Kidney epithelial cell (primary cell): ENCODE measurements at places on chromosomes 4 and X. TPM values are rescaled to one million over a fixed set of nuclear protein-coding genes. Genes with fewer than 3 reads are reported as not detected.

HPGDS gene
- not detected in 2 replicates for total RNA-seq

GAGE1 gene
- not detected in 2 replicates for total RNA-seq

F8A2 gene
- 1.0 TPM in 1 of 2 replicates, not detected in the other for total RNA-seq

C4orf17 gene
- total RNA-seq: not detected in 2 replicates

HTT gene
- 43.8 and 72.6 TPM in 2 replicates for total RNA-seq

CXCL11 gene
- 0.07 TPM in 1 of 2 replicates, not detected in the other for total RNA-seq

UBA1 gene
- 170 and 199 TPM in 2 replicates for total RNA-seq

CPEB2 gene
- total RNA-seq: 13.0 and 13.4 TPM in 2 replicates

STATH gene
- not detected in 2 replicates for total RNA-seq

NDNF gene
- 0.08 and 0.21 TPM in 2 replicates for total RNA-seq

BMX gene
- total RNA-seq: not detected in 2 replicates

GPRASP3 gene
- total RNA-seq: 3.1 and 9.5 TPM in 2 replicates

BEND2 gene
- not detected in 2 replicates for total RNA-seq
